ENCODE measurements at places on chromosomes 11 and 22.

GRCh38 chr22:40044870-40045834, 50.4 kb downstream of the FAM83F start:
- peak overlapping the region; percentile 91 for H3K4me3 ChIP-seq
- peaks cover 4% of the 10 kb centered on the region for H3K27me3 ChIP-seq
- H3K36me3 ChIP-seq = no peaks in the 10 kb centered on the region
- H3K27ac ChIP-seq = peak overlapping the region; percentile 98
- H3K4me1 ChIP-seq = peaks cover 21% of the 10 kb centered on the region

DNA sequence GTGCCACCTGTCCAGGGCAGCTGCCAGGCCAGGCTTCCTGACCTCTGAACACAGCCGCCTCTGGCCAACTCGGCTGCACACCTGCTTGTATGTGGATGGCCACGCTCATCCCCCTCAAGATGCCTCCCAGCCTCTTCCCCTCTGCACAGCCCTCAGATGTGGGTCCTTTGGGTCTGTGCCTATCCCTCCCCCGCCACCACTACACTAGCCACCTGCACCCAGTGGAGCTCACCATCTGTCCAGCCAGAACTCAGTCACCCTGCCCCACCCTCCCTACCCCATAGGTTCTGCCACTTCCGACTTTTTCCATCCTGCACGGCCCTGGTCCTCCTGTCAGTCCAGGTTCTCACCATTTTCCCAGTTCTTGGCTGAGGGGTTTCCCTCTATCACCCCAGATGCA, 44.6 kb downstream of the PHF21B start:
- no peak for DNase-seq
- no peak overlapping the region for H3K4me3 ChIP-seq
- no peaks in the 10 kb centered on the region for H3K36me3 ChIP-seq
- no peak overlapping the region for H3K27ac ChIP-seq
- H3K4me1 ChIP-seq = no peaks in the 10 kb centered on the region
- peaks cover 3% of the 10 kb centered on the region for H3K27me3 ChIP-seq

DNA sequence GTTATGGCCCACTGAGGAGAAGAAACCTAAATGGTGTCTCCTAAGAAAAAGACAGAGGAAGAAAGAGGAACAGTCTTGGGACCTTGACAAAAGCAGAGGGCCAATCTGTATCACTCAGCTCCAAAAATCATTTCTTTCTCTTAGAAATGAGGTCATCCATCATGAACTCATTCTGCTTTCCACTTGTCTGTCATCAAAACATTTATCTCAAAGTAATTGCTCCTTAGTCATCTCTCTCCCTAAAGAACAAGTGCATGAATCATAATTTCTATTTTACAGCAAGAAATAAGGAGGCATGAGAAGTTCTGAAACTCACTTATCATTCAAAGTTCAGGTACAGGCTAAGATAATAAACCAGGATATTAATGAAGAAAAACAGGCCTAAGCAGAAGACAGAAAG, 375.6 kb downstream of the KCNA4 start:
- H3K4me3 ChIP-seq = no peak overlapping the region
- no peak for DNase-seq
- H3K36me3 ChIP-seq = no peaks in the 10 kb centered on the region
- no peak overlapping the region for H3K27ac ChIP-seq

DNA sequence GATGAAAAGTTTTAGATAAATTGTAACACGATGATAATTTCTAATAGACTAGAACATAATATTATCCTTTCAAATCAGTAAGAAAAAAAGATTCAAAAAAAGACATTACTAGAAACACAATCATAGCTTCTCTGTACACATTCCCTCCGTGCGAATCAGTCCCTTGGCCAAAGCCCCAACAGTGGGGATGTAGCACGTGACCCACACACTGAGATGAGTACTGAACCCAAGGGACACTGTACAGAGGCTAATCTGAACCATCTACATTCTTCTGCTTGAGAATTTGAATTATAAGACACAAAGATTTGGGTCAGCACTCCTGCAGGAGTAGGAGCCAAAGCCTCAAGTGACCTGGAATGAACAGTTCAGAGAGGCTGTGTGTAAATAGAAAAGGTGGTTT, 353.7 kb downstream of the INSC start:
- no peaks in the 10 kb centered on the region for H3K27me3 ChIP-seq
- H3K36me3 ChIP-seq = no peaks in the 10 kb centered on the region
- H3K4me3 ChIP-seq = no peak overlapping the region
- no peaks in the 10 kb centered on the region for H3K4me1 ChIP-seq

- peaks cover 14% of the 10 kb centered on the region for H3K27me3 ChIP-seq
- H3K4me1 ChIP-seq = peaks cover 7% of the 10 kb centered on the region
- H3K36me3 ChIP-seq = no peaks in the 10 kb centered on the region
Observed at GRCh38 chr11:19398772-19399527, 158.2 kb upstream of the E2F8 start.

DNA sequence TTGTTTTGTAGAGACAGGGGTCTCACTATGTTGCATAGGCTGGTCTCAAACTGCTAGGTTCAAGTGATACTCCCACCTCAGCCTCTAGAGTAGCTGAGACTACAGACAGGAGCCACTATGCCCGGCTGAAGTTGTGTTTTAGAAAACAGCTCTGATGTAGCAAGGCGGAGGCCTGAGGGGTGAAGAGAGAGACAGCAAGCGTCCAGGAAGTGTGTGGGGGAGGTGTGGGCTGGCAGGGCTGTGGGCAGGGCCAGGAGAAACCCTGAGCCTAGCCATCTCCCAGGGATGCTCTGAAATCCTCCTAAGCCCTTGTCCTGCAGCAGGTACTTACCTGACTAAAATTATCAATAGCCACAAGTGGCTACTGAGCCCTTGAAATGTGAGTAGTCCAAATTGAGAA, 16.1 kb upstream of the RPS3 start:
- peaks cover 18% of the 10 kb centered on the region for H3K4me1 ChIP-seq
- peak overlapping the region; percentile 70 for H3K4me3 ChIP-seq
- H3K27ac ChIP-seq = peak overlapping the region; percentile 92
- no peaks in the 10 kb centered on the region for H3K36me3 ChIP-seq
- DNase-seq = peak; percentile 84

DNA sequence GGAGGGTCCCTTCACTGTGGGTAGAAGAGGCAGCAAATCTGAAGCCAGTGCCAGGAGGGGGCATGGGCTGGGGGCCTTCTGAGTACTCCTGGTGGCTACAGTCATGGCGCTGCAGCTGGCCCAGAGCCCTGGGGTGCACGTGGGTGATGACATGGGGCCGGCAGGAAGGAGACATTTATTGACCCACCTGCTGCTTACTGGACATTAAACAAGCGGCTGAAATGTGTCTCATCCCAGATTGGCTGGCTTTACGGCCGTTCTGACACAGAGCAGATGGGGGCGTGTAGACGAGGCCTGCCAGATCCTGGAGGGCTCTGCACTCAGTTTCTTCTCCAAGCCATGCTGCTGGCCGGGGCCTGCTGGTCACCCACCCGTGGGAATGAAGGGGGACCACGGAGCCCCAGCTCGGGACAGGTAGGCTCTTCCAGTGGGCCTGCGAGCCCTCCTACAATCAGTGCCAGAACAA, 906.9 kb downstream of the BRD1 start:
- H3K27ac ChIP-seq = no peak overlapping the region
- no peak for DNase-seq
- no peaks in the 10 kb centered on the region for H3K4me1 ChIP-seq
- no peak overlapping the region for H3K4me3 ChIP-seq
- H3K36me3 ChIP-seq = no peaks in the 10 kb centered on the region
- H3K27me3 ChIP-seq = peaks cover 19% of the 10 kb centered on the region

- no peak overlapping the region for H3K27ac ChIP-seq
- peaks cover 5% of the 10 kb centered on the region for H3K36me3 ChIP-seq
- peaks cover 35% of the 10 kb centered on the region for H3K4me1 ChIP-seq
- peaks cover 7% of the 10 kb centered on the region for H3K27me3 ChIP-seq
Observed at GRCh38 chr11:33724644-33725035, 11.6 kb downstream of the CD59 start.

DNA sequence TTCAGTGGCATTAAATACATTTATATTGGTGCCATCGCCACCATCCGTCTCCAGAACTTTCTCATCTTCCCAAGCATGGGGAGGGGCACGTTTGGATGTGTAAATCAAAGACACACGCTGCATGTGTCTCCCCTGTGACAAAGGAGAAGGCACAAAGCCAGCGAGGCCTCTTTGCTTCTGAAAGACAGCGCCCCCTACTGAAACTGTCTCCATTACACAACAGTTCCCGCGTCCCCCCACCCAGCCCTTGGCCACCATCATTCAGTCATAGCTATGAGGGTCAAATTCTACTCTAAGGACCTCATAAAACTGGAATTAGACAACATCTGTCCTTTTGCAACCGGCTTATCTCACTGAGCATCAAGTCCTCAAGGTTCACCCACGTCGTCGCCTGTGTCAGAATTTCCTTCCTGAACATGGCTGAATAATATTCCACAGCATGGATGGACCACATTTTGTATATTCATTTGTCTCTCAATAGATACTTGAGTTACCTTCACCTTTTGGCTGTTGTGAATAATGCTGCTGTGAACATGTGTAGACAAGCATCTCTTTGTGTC, 64.8 kb downstream of the IGF2 start:
- no peaks in the 10 kb centered on the region for H3K36me3 ChIP-seq
- peak; percentile 41 for DNase-seq
- H3K27ac ChIP-seq = no peak overlapping the region
- H3K27me3 ChIP-seq = peaks cover 32% of the 10 kb centered on the region
- no peak overlapping the region for H3K4me3 ChIP-seq

DNA sequence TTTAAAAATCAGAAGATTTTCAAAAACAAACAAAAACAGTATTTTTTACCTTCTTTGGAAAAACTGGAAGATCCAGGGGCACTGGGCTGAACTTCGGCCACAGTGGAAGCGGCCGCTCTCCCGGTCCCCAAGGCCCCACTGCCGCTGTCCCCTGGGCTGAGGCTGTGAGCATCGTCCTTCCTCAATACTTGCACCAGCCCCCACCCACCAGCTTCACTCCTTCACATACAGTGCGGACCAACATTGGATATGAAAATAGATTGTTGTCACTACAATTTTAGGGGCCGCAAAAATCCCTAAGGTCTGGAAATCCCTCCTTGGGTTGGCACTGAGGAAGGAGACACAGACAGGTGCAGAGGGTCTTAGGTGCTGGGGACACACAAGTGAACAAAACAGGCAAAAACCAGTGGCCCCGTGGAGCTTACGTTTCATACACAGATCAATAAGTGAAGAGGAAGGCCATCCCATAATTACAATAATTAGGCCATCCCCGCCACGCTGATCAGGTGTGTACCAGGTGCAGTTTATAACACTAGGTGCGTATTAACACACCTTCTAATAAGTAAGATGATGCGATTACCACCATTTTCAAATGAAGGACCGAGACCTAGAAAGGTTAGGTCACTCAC, 28.2 kb upstream of the SLC22A12 start:
- no peak overlapping the region for H3K27ac ChIP-seq
- peaks cover 5% of the 10 kb centered on the region for H3K27me3 ChIP-seq
- no peak for DNase-seq
- H3K4me1 ChIP-seq = no peaks in the 10 kb centered on the region

GRCh38 chr11:73980001-73980961, 2.4 kb downstream of the UCP2 start:
- H3K27ac ChIP-seq = peak overlapping the region; percentile 97
- H3K4me3 ChIP-seq = peak overlapping the region; percentile 95
- H3K4me1 ChIP-seq = peaks cover 64% of the 10 kb centered on the region
- peaks cover 37% of the 10 kb centered on the region for H3K36me3 ChIP-seq
- peak; percentile 77 for DNase-seq

- no peak for DNase-seq
- H3K36me3 ChIP-seq = peaks cover 6% of the 10 kb centered on the region
- H3K4me1 ChIP-seq = no peaks in the 10 kb centered on the region
- no peaks in the 10 kb centered on the region for H3K27me3 ChIP-seq
Observed at GRCh38 chr11:84963240-84963639, 663.9 kb downstream of the DLG2 start.

DNA sequence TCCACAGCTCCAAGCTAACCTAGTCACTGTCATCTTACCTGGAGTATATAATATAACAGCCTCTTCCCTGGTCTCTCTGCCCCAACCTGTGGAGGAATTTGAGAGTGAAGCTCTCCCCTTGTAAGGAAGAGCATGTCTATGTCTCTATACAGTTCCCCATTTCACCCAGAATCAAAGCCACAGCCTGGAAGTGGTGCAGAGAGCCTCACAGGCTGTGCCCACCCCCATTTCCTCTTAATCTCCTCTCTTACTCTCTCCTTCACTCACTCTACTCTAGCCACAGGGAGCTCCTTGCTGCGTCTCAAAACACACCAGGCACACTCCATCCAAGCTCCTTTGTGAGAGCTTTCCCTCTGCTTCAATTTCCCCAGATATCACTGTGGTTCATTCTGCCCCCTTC, 302.5 kb upstream of the ISX start:
- DNase-seq = no peak
- H3K27me3 ChIP-seq = no peaks in the 10 kb centered on the region
- no peaks in the 10 kb centered on the region for H3K36me3 ChIP-seq
- no peaks in the 10 kb centered on the region for H3K4me1 ChIP-seq
- H3K27ac ChIP-seq = no peak overlapping the region

- H3K27ac ChIP-seq = no peak overlapping the region
- no peaks in the 10 kb centered on the region for H3K36me3 ChIP-seq
- no peaks in the 10 kb centered on the region for H3K4me1 ChIP-seq
Observed at GRCh38 chr11:80331694-80332093, 890.9 kb upstream of the TENM4 start.

DNA sequence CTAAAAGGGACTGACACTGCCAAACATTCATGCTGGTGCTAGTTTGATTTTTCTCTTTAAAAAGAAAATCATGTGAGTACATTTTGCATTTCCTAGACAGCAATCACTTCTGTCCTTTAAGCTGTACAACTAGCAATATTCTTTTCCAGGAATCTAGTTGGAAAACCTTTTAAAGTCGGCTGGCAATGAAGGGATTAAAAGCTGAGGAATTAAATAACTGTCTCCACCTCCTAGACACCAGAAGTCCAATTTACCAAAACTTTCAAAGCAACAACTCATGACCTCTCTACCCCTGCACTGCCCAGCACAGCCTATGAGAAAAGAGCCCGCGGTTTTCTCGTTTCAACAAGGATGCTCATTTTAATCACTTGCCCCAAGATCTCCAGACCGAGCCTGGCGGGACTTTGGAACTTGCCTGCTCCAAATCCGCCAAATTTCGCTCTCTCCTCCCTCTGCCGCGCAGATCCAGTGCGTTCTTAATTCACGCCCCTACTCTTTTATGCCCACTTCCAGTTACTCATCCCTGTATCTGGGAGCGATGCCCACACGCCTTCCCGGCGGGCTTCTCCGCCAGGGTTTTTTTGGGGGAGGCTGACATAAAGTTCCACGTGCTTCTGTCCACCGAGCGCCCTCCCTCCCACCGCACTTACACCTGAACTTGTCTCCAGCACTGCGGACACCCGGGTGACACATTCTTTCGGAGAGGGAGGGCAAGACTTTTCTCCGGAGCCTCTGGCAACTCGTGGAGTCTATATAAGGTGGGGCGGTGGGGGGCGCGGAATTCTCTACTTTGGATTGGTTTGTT, 2.5 kb downstream of the MPPED2 start:
- no peaks in the 10 kb centered on the region for H3K4me1 ChIP-seq
- peaks cover 12% of the 10 kb centered on the region for H3K36me3 ChIP-seq
- no peak overlapping the region for H3K27ac ChIP-seq
- no peak for DNase-seq

- H3K27ac ChIP-seq = peak overlapping the region; percentile 91
- peaks cover 10% of the 10 kb centered on the region for H3K36me3 ChIP-seq
- peaks cover 53% of the 10 kb centered on the region for H3K4me1 ChIP-seq
- DNase-seq = no peak
- peak overlapping the region; percentile 69 for H3K4me3 ChIP-seq
Observed at GRCh38 chr11:118238929-118239328, 13.2 kb downstream of the MPZL3 start.

Data from natural killer cell treated with Interleukin-12 subunit alpha and Interleukin-12 subunit beta and Interleukin-15 and Interleukin-18, amount 100 ng/mL, for 72 hours (primary cell).